HFFc6 (cell line): ENCODE measurements at places on chromosomes 3 and 15. TPM values are rescaled to one million over a fixed set of nuclear protein-coding genes. Genes with fewer than 3 reads are reported as not detected.

DNA sequence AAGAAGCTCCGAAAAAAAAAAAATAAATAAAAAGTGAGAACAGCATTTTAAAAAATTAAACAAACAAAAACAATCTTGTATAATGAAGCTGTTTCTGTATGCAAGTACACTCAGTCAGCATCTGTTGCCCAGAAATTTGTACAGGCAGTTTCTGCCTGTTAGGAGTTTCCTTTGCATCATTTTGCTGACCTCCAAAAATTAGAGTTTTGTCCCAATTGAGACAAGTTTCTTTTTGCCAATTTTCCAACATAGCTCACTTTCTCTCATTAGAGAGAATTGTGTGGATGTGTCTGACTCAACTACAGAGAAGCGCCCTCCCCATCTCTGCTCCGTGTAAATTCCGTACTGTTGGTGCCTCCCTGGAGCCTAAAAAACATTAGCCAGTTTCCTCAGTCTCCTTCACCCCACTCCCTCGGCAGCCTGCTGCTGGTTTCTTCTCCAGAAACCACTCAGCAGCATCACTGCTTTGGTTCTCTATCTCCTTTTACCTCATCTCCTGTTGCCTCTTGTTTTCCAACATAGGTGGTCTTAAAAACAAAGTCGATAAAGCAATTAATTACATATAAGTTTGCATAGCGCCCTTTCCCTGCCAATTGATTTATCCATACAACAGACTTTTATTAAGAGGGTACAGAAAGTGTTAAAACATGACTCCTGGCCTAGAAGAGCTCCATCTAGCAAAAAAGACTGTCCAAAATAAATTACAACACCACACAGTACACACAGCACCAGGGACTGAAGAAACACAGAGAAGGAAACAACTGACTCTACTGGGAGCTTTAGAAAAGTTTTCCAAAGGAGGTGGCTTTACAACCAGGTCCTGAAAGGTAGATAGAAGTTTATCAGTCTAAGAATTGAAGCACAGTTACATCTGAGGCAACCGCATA lies 286.7 kb downstream of the SHOX2 start:
- DNase-seq = no peak

Gene HYAL1
- 0.20 TPM in 1 of 2 replicates, not detected in the other for total RNA-seq

Gene RTP2
- not detected in 3 replicates for total RNA-seq

GRCh38 chr15:86382341-86382740 lies 302.7 kb downstream of the AGBL1 start:
- DNase-seq = no peak

DNA sequence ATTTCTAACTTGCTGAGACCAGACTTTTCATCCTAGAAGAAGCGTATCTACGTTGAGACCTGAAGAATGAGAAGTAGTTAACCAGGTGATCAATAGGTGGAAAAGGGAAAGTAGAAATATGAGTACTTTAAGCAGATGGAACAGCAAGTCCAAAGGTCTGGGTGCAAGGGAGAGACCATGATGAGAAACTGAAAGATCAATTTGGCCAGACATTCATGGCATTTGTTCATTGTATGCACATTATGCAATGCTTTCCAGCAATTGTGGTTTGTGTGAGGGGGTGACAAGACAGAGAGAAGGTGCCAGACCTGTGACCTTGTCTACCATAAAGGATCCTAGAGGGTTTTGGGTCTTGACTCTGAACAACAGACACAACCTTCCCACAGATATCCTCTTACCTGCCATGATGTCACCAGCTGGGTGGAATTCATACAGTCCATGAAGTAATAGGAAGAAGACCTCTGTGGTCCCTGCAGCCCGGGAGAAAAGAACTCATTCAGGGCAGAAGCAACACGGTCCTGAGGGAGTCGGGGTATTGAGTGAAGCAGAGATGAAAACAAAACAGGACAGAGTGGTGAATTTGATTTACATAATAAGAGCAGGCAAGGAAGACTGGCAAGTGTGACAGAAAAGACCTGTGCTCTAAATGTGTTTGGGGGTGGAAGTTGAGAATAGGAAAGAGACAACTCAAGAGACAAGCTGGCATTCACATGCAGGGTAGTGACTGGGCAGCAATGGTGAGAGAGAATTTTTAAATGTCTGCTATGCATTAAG lies 63.4 kb upstream of the PSMD6 start:
- DNase-seq = no peak

- no peak for DNase-seq
These were observed 918.8 kb upstream of the CFAP20DC start for GRCh38 chr3:59968513-59969045.
